RCC 7860 (cell line): ENCODE measurements at places on chromosomes 7 and 10.

- no peak for DNase-seq
Observed at GRCh38 chr10:130395248-130395936, 259.2 kb downstream of the GLRX3 start.

DNA sequence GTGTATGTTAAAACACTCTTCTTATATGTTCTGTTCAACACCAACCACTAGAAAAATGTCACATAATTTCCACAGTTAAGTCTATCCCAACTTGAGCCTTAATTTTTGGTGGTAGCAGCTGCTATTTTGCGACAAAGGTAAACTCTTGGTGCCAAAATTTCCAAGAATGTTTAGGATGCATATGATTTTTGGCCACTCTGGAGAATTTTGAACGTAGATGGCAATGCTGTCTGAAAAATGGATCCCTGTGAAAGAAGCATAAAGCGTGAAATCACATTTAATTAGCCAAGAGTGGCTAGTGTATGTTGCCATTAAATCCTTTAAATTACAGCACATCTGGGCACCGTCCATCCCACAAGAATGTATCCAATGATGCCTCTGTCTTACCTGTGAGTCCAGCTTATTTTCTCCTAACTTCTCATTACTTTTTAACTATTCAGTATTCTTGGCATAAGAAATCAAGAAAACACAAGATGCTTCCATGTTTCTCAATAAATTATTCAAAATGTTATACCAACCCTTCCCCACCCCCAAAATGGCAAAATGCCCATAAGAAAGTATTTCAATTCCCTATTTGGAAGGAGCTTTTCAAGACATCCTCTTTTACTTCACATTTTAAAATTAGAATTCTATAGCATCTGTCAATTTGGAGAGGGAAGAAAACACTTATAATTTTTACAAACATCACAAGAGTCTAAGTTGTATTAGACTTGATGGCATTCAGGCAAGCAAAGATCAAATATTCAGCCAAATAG lies 12.4 kb downstream of the PTPRZ1 start:
- no peak for DNase-seq

DNA sequence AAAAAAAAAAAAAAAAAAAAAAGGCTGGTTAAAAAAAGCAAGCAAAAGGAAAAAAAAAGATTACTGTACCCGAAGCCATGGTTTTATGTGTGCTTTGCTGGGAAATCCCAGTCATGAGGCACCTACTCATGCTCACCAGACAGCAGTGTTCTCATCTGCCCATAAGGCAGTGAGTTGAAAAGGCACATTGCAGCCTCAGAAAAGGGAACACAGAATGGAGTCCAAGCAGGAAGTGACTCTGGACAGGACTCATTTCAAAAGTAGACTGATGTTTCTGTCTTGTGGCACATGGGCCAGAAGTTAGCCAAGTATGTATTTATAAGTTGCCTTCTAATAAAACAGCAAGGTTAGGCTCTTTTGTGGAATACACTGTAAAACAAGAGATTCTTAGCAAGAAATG lies 40.2 kb downstream of the PDSS1 start:
- DNase-seq, result no peak

- DNase-seq, result no peak
Observed at GRCh38 chr7:37947138-37947940, 26.9 kb downstream of the EPDR1 start.

DNA sequence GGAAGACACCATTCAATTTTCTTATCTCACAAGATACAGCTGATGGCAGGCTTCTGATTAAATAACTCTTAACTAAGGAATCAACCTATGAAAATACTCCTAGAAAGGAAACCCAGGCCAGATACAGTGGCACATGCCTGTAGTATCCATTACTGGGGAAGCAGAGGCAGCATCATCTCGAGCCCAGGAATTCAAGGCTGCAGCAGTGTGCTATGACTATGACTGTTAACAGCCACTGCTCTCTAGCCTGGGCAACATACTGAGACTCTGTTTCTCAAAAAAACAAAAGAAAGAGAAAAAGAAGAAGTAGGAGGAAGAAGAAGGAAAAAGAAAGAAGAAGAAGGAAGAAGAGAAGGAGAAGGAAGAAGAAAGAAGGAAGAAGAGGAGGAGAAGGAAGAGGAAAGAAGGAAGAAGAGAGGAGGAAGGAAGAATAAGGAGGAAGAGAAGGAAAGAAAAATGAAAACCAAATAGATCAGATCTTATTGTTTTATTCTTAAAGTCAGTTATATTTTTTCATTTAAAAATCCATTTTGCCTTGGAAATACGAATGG lies 18.0 kb downstream of the DPY19L1 start:
- DNase-seq, result no peak

GRCh38 chr10:34543716-34544115 lies 271.4 kb downstream of the PARD3 start:
- no peak for DNase-seq

DNA sequence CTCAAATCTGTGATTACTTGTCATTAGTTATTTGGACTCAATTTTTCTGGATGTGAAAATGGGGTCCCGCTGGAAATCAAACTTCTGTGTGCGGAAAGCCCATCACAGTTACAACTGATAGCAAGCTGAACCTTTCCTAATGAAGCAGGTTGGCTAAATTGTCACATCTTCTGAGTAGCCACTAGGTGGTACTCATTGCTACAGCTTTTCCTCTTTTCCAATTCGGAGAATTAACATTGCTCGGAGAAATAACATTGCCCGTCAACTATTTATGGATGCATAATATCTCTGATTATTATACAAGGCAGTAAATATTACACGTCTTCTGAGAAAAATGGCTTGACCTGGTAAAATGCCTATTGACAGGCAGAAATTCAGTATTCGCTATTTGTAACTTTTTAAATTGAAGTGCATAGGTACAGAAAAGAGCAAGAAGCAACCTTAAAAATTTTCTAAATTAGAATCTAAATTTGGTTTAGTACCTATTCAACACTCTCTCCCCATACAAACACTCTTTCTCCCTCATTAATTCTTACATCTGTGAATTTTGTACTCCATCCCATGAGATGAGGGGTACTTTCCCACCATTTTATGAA lies 17.3 kb upstream of the BLOC1S2 start:
- DNase-seq, result peak; percentile 17

DNA sequence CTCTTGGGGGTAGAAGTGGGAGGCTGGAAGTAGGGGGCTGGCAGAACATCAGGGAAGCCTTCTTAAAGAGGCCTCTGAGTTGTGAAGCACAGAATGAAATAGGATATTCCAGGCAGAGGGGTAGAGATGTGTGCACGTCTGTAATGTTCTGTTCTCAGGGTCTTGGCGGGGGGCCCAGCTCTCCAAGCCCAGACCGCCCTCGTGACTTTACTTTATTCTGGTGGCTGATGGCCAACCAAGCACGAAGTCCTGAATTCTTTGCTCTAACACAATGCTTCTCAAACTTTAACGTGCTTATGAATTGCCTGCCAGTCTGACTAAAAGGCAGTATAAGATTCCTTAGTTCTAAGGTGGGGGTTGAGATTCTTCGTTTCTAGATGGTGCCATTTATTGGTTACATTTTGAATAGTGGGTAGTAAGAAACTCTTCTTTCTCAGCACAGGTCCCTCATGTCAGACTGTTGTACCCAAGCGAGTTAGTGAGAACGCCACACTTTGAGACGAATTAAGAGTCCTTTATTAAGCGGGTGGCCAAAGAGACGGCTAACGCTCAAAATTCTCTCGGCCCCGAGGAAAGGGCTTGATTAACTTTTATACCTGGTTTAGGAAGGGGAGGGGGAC lies 8.2 kb downstream of the PRXL2A start:
- DNase-seq, result no peak

- DNase-seq, result no peak
Observed at GRCh38 chr7:104569751-104570150, 241.3 kb downstream of the LHFPL3 start.

DNA sequence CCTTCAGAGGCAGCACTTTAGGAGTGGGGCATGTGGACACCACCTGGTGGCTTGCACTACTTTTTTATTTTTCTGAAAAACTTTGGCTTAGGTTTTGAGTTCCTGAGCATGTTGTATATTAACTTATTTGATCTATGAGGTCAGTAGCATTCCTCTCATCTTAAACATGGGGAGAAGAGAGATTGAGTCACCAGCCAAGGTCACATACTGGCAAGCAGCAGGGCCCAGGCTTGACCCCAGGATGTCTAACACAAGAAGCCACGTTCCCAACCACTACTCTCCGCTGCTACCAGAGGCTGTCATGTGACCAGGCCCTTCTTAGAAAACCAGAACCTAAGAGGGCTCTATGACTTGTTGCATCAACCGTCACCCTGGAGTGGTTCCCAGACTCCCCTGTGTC lies 210.3 kb upstream of the GPR26 start:
- peak; percentile 69 for DNase-seq

- DNase-seq, result no peak
Observed at GRCh38 chr10:110571093-110571743, 3.7 kb downstream of the SMC3 start.

DNA sequence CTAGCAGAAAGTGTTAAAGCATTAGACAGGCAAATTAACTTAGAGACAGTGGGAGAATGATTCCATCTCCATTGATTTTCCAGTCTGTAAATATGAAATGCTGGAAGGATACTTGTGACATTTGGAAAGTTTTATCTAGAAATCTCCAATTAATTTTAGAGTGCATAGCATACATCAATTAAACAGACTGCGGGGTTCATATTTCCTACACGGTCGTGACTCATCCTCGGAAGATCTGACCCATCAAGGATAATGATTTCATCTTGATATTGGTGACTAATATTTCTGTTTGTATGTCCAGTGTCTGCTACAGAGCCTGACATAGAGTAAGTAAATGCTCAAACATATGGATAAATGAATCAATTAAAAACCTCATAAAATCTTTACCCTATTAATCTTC lies 474.9 kb downstream of the KCNMA1 start:
- peak; percentile 33 for DNase-seq

- peak; percentile 83 for DNase-seq
Observed at GRCh38 chr10:73827346-73828089, 16.1 kb upstream of the NDST2 start.

GRCh38 chr7:37173670-37174069 lies 275.0 kb downstream of the ELMO1 start:
- no peak for DNase-seq

GRCh38 chr7:45013465-45013967 lies 13.5 kb downstream of the CCM2 start:
- no peak for DNase-seq

DNA sequence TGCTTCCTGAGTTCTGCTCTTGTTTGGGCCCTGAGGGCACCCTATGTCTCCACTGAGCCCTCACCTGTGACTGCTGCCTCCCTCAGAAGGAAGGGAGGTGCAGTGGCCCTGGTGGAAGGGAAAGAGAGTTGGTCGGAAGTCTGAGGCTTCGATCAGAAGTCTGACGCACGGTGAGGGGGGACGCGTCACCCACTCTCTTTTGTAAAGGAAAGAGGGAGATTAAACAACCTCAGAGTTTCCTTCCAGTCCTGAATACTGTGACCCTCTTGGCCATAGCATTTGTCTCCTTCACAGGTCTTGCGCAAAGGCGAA lies 31.4 kb upstream of the TRIM8 start:
- no peak for DNase-seq

GRCh38 chr7:112708236-112708635 lies 82.0 kb downstream of the TMEM168 start:
- DNase-seq, result no peak
